ENCODE measurements at places on chromosomes 16 and 17.

DNA sequence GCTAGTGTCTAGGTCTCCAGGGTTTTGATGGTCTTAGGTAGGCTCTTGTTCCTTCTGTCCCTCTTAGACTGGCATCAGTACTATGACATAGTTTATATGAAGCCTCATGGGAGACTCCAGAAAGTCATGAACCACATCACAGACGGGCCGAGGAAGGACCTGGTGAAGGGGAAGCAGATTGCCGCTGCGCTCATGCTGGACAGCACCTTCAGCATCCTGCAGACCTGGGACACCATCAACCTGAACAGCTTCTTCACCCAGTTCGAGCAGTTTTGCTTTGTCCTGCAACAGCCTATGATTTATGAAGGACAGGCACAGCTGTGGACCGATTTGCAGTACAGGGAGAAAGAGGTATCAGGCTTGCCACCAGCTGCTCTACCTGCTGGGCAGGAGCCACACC, 34.0 kb downstream of the RNF213 start:
- DNase-seq = no peak

GRCh38 chr17:7354262-7354843, 603 bp upstream of the TMEM95 start:
- peak; percentile 34 for DNase-seq

GRCh38 chr16:53829186-53829747, 125.3 kb downstream of the FTO start:
- DNase-seq = no peak

GRCh38 chr17:9189870-9190269, 168.6 kb downstream of the NTN1 start:
- no peak for DNase-seq

DNA sequence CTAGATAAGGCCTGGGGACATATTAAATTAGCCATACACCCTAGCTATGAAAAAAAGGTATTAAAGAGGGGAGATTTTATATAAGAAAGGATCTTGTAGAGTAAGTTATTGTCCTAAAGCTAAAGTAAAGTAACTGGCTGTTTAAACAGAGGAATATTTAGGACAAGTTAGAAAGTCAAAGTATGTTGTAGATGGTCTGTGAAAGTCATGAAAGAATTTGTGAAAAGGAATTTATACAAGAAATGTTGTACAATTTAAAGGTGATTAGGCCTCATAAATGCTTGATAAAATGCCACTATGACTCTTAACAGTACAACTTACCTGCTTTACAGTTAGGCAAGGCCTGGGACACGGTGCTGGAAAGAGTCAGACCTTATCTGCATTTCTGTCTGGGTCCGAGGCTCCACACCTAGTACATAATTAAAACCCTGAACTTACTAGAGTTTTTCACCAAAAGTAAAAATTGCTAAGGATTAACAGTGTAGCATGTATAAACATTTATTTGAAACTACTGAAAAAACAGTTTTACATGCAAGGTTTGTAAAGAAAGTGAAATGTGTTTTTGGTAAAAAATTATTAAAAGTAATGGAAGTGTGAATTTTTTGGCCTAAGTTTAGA, 445.3 kb upstream of the TOM1L1 start:
- DNase-seq = no peak

- no peak for DNase-seq
These were observed 47.9 kb downstream of the LYRM1 start for GRCh38 chr16:20948444-20948843.

- DNase-seq = no peak
These were observed 52.9 kb upstream of the LGALS9 start for GRCh38 chr17:27577884-27578717.

DNA sequence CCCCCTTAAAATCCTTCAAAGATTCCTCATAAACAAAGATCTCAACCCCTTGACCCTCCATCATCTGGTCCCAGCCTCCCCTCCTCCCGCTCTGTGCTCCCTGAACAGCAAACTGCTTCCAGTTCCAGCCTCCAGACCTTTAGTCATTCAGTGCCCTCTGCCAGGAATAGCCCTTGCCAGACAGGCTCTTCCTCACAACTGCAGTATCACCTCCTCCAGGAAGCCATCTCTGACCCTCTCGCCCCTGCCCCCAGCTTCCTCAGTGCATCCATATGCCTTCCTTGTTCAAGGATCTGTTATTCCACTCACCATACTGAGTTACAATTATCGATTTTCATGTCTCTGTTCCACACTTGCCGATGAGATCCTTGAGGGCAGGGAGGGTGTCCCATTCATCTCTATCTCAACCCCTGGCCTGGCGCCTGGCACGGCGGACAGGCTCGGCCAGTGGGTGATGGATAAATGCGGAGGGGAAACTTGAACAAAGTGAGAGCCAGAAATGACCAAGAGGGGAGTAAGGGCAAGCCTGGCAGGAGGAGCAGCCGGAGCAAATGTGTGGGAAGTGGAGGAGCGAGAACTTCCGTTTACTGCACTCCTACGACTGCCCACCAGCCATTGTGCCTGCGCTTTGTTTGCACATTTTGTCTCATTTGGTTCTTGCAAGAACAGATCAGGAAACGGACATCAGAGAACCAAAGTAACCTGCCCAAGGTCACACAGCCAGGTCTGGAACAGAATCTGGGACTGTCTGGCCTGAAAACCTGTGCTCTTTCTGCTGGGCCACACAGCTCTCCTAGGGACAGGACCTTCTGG, 2.0 kb upstream of the NXPH3 start:
- no peak for DNase-seq

Data from CD4-positive, alpha-beta T cell treated with Interleukin-12 subunit alpha and Interleukin-12 subunit beta, for 1 hour (primary cell).